M059J (cell line): ENCODE measurements at places on chromosomes 5 and 9.

DNA sequence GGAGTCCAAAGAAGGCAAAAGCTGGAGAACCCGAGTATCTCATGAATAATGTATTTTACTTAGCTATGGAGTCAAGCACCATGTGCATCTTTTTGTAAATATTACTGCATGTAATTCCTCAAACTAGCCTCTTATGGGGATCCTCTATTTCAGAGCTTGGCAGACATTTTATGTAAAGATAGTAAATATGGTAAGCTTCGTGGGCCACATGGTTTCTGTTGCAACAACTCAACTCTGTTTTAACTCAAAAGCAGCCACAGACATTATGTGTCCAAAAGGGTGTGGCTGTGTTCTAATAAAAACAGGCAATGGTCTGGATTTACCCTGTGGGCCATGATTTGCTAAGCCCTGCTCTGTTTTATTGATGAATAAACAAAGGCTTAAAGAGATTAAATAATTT, 17.3 kb downstream of the DAPK1 start:
- no peak for DNase-seq

DNA sequence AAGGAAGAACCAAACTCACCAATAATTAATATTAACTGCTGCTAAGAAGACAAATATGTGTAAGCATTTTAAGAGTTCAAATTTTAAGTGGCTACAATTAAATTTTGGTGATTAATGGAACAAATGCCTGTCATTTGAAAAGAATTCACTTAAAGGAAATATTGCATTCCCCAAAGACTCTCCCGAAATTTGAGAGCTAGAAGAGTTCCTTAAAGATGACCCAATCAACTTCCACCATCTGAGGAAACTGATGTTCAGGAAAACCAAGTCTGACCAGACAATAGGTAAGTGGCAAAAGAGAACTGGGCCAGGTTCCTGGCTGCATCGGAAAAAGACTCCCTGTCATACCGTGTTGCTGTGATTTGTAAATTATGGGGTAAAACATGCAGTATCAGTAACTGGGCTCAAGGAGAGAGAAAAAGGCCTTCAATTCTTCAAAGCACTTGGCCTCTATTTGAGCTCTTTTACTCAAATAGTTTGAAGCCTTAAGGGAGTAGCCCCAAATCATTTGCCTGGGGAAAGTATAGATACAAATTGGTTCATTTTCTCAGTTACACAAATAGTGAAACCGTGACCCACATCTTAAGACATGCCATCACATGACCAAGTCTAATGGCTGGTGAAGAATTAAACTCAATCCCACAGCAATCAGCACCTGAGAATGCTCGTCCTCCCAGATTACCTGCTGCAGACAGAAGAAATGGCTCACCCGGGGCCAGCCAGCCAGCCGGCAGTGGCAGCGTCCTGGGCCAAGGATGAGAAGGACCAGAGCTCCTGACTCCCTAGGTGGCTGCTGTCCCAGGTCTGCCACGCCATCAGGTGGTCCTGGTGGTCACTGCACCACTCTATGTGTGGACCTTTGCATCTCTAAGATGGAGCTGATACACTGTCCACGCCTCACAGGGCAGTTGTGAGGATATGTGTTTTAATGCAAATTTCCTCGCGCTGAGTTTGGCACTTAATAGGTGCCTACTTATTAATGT, 162.9 kb downstream of the TTLL11 start:
- DNase-seq, result peak; percentile 17

GRCh38 chr9:78519786-78520185, 222.9 kb downstream of the PSAT1 start:
- peak; percentile 53 for DNase-seq

GRCh38 chr5:55714339-55714738, 2.2 kb upstream of the SLC38A9 start:
- DNase-seq, result peak; percentile 15

DNA sequence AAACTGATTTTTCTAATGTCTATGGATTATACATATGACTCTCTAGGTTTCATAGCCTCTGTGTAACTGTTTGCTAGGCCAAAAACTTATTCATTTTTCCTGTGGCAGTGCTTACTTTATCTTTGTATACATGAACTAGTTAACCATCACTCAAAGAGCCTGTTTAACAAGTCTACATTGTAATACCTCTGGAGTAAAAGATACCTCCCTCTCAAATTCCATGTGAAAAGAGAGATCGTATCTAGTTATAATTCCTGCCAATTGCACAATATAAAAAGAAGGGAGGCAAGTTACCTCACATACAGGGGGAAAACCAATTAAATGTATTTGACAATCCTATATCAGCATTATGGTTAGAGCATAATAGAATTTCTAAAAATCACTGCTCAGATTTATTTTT, 271.9 kb upstream of the ST8SIA4 start:
- DNase-seq, result no peak

- DNase-seq, result no peak
Measured at GRCh38 chr5:169219961-169220360, 81.0 kb downstream of the SLIT3 start.

DNA sequence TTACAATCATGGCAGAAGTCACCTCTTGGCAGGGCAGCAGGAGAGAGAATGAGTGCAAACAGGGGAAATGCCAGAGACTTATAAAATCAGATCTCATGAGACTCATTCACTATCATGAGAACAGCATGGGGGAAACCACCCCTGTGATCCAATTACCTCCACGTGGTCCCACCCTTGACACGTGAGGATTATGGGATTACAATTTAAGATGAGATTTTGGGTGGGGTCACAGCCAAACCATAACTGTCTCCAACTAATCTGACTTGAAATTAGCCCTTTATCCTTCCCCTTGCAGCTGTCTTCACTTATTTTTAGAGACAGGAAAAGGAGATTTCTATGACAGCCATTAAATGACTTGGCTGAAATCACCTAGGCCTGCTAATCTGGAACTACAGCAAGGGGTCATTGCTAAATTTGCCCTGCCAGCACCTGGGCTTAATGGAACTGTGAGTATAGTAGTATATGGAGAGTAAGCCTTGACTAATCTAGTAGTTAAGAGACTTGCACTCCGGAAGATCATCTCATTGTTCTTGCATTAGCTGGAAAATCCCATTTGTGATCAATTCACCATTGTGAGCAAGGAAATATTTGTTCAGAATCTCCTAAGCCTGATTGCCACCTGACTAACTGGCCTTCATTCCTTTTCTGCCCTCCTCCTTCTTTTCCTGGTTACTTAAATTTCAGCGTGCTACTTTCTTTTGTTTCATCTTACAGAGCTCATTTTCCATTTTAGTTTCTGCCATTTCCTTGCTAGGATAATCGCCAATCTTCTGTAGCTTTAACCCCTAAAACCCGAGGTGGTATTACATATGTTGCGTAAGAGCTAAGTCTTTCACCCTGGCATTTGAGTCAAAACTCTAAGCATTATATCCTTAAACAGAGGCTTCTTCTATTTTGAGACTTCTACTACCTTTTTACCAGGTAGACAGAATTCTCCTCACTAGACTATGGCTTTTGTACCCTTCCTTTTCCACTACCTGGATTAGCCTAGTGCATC, 65.3 kb upstream of the RUSC2 start:
- no peak for DNase-seq

DNA sequence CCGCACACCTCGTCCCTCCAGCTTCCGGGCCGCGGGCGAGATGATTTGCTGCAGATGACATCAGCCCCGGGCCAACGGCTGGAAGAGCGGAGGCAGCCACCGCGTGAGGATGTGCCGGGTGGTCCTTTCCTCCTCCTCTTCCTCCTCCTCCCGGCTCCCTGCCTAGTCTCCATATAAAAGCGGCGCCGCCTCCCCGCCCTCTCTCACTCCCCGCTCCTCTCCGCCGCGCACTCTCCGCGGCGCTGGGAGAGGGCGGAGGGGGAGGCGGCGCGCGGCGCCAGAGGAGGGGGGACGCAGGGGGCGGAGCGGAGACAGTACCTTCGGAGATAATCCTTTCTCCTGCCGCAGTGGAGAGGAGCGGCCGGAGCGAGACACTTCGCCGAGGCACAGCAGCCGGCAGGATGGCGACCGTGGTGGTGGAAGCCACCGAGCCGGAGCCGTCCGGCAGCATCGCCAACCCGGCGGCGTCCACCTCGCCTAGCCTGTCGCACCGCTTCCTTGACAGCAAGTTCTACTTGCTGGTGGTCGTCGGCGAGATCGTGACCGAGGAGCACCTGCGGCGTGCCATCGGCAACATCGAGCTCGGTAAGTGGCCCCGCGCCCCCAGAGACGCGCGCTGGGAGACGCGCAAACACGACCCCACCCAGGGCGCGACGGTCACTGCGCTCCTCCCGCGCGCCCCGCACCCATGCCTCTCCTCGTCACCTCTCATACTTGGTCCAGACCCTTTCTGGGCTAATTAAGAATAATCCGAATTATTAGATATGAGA, at the start of gene MAP1B:
Gene MAP1B (plus strand): TSS at position 345 of the 770 bp plus-strand sequence. CDS start 57 bp downstream, at position 402.
- DNase-seq, result peak; percentile 62

GRCh38 chr5:141760193-141760592, 78.2 kb upstream of the ARAP3 start:
- DNase-seq, result no peak

- peak; percentile 30 for DNase-seq
Measured at GRCh38 chr9:116149844-116150243, 3.7 kb upstream of the PAPPA start.

DNA sequence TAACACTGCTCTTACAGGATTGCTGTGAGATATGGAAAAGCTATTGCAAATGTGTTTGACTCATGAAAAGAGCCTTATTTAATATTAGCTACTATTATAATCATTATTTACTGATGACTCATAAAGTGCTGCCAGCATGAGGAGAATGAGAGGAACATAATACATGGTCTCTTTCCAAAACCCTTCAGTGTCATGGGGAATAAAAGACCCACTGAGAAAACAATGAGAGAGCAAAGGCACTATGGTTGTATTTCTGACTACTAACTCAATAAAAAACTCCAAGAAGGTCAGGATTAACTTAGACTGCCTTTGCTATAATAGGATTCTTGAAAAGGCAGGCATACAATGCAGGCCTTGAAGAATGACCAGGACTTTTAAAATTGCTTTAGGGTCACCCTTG, 633.5 kb downstream of the DTWD2 start:
- DNase-seq, result no peak

GRCh38 chr5:52655163-52655562, 132.6 kb upstream of the ITGA1 start:
- no peak for DNase-seq

DNA sequence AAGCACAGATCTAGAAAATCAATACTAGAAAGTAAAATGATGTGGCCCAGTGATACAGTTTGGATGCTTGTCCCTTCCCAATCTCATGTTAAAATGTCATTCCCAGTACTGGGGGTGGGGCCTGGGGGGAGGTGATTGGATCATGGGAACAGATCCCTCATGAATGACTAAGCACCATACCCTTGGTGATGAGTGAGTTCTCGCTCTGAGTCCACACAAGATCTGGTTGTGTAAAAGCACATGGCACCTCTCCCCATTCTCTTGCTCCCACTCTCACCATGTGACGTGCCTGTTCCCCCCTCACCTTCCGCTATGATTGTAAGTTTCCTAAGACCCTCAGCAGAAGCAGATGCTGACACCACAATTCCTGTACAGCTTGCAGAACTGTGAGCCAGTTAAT, 234.2 kb upstream of the CDH6 start:
- no peak for DNase-seq

GRCh38 chr9:18970393-18970792, 62.6 kb downstream of the SAXO1 start:
- DNase-seq, result no peak

- peak; percentile 53 for DNase-seq
Measured at GRCh38 chr9:113152699-113153098, 1.9 kb downstream of the SLC31A2 start.

- DNase-seq, result no peak
Measured at GRCh38 chr5:123611406-123611709, 99.4 kb downstream of the CSNK1G3 start.

- DNase-seq, result no peak
Measured at GRCh38 chr9:134179595-134179917, 15.2 kb upstream of the RNU6ATAC start.

DNA sequence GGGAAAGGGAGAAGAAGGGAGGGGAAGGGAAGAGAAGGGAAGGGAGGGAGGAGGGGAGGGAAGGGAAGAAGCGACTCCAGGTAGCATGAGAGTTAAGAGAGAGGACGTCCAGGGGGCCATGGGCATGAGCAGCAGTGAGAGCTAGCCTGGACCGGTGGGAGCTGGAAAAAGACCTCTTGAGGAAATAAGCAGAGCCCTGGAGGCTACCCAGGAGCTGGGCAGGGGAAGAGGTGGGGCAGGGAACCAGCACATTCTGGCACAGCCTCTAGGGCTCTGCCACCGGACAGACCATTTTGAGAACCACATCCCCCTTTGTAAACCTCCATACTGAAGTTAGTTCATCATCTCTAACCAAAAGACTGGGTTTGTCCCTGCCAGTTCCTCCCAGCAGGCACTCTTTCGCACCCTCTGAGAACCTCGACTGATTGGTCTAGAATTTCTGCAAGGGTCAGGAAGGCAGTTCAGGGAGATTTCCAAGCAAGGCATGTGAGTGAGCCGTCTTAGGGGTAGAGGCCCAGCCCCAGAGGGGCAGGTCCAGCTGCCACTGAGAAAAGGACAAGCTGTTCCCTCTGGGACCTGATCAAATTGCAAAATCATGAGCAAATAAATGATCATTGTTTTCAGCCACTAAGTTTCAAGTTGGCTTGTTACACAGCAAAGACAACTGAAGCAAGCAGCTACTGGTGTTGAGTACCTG, 11.6 kb downstream of the NAIF1 start:
- DNase-seq, result no peak

GRCh38 chr5:98514215-98514614, 259.2 kb upstream of the RGMB start:
- no peak for DNase-seq

GRCh38 chr5:16617274-16617968, 624 bp upstream of the RETREG1 start:
- no peak for DNase-seq

DNA sequence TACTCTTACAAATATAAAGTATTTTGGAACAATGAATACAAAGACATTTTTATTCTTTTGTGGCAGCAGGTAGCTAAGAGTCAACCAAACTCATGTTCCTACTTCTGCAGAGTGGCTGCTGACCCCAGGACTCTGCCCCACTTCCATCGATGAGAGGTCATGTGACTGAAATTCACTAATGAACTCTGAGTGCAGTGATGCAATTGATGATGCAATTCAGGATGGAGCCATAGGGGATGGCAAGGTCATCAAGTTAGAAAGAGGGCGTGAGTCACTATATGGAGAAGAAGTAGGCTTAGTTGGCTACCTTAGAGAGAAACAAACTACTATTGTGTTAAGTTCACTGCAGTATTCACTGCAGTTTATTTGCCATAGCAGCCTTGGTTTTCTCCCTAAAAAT, 340.4 kb downstream of the CTNND2 start:
- peak; percentile 4 for DNase-seq
